Stimulated activated CD8-positive, alpha-beta memory T cell treated with anti-CD3 and anti-CD28 coated beads, Interleukin-12 subunit alpha, Interleukin-12 subunit beta, amount 100 ng/mL, for 1 hour (primary cell): ENCODE measurements at places on chromosomes 1 and 21.

- no peak for DNase-seq
These were observed 7.3 kb downstream of the RGS4 start for GRCh38 chr1:163076446-163076845.

- DNase-seq: no peak
These were observed 49.8 kb downstream of the KCNT2 start for GRCh38 chr1:196558411-196558810.

DNA sequence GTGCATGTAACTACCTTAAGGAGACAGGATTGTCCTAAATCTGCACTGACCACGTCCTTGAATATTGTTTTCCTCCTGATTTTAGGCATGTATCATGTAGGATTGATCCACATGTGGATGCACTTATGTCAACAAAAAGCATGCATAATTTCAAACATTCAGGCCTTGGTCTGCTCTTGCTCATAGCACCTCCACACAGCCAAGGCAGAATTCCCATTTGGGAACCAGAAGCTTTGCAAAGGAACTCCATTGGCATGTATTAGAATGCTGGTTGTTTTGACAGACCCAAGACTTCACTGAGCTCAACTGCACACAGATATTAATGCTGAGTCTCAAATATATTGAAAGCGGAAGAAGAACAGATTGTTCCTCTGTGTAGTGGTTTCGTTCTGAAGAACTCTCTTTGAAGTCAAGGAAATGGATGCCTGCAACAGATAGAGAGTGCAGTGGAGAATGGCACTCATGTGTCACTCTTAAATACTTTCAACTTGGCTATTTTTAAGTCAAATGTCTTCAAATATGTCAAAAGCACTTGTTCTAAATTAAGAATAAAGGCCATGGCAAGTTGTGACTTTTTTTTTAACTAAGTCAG, 387.6 kb downstream of the LTN1 start:
- DNase-seq: no peak

- DNase-seq: no peak
These were observed 196.7 kb upstream of the VAMP3 start for GRCh38 chr1:7574121-7575040.

- DNase-seq: no peak
These were observed 202.5 kb upstream of the LYPLAL1 start for GRCh38 chr1:218971156-218971555.

- no peak for DNase-seq
These were observed 134.2 kb downstream of the RWDD3 start for GRCh38 chr1:95368178-95368577.

GRCh38 chr1:30892671-30893073, 15.9 kb downstream of the SDC3 start:
- DNase-seq: no peak

- DNase-seq: no peak
These were observed 9.0 kb downstream of the NSL1 start for GRCh38 chr1:212782422-212783154.

DNA sequence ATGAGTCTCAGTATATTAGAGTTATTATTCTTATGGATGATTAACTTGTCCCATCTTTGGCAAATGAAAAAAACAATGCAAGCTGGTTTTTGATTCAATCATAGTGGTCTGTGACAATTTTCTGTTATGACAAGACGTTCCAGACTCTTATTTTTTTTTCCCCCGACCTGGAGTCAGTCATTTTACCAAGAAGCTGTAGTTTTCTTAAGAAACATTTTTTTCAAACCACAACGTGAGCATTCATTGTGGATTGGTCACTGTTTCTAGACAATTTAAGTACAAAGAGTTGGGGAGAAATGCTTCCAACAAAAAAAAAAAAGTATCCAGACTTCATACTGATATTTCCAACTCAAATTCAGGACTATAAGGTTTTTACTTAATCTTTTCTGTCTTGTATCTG, 8.0 kb upstream of the ANGPTL3 start:
- no peak for DNase-seq

GRCh38 chr21:33383056-33383888, 19.9 kb upstream of the IFNGR2 start:
- DNase-seq: peak; percentile 56

DNA sequence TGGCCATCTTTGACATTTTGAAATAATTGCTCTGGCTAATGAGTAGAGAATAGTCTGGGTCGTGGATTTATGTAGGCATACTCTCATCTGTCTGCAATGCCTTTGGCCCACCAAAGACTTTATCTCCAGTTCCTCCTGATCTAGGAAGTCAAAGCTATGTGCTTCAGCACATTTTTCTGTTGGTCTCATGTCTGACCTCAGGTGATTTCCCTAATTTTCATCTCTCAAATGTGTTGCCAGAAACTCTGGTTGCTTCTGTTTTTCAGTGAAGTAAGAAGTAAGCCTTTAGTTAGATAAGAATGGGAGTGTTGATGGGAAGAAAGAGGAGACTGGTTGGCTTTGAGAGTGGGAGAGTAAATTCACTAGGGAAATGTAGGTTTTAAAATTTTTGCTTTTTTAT, 66.4 kb downstream of the GPR88 start:
- DNase-seq: no peak

DNA sequence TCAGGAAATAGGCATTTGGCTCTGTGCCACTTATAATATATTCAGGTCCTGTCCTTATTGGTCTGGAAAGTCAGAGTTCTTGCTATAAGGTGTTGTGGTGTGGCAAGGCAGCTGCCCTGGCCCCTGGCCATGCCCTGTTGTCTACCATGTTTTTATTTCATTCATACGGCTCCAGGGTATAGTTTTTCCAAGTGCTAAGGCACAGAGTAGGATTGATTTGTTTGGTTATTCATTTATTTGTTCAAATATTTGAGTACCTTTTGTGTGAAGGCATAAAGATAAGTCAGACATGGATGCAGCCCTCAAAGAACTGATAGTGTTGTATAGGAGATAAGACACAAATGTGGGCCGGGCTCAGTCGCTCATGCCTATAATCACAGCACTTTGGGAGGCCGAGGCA, 10.1 kb downstream of the ZBTB8B start:
- DNase-seq: no peak

DNA sequence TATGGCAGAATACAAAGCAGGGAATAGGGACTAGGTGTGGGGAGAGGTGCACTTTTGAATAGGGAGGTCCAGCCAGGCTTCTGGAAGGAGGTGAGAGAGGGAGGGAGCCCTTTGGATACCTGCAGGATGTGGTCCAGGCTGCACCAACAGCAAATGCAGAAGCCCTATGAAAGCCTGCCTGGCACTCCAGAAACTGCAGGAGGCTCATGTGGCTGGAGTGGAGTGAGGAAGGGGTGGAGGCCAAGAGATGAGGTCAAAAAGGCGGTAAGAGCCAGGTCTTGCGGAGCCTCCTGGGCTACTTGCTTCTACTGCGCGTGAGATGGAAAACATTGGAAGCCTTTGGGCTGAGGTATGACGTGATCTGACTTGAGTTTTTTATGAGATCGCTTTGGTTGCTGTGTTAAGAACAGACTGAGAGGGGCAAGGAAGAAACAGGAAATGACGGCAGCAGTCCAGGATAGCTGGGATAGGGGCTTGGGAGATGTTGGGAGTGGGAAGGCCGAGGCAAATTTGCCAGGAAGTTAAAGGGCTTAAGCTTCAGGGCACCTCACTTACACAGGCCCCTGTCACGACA, 4.4 kb upstream of the BATF3 start:
- no peak for DNase-seq

DNA sequence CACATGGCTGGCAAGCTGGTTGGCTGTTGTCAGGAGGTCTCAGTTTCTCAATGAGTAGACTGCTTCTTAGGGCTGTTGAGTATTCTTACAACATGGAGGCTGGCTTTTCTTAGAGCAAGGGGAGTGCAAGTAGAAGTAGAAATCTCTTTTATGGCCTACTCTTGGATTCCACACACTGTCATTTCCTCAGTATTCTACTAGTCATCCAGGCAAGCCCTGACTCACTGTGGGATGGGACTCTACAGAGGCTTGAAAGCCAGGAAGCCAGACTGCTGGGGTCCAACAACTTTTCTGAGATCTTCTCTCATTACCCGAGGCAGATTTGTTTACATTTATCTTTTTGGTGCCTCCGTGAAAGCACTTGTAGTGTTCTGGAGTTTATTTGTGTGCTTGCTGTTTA, 196.2 kb upstream of the APP start:
- DNase-seq: no peak

DNA sequence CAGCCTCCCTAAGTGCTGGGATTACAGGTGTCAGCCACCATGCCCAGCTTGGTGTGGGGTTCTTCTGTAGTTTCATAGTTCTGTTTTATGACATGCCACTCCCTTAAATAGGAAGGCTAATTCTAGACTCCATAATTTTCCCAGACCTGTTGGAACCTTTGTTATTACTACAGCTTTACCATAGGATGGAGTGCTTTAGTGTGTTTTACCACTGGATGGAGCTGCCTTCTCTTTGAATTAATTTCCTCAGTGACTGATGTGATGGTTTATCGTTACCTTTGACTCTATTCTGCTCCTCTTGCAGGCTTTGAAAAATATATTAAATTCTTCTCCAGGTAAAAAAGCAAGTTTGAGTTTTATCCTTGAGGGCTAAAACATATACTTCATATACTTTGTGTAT, 84.6 kb upstream of the NEK7 start:
- no peak for DNase-seq

DNA sequence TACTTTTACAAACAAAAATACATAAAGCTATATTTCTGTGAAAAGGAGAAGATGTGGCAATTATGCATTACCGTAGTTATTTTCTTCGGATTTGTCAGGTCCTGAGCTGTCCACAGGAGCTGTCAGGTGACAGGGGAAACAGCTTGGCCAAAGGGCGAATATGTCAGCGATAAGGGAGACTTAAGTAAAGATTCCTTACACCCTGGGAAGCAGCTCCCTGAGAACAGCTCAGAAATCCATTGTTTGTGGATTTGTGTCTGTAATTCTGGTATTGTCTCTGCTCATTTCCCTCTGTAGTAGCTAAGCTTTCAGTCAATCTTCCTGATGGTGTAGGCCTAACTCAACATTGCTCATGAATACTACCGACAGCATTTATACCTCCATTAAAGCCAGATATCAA, 7.1 kb upstream of the CD34 start:
- no peak for DNase-seq

DNA sequence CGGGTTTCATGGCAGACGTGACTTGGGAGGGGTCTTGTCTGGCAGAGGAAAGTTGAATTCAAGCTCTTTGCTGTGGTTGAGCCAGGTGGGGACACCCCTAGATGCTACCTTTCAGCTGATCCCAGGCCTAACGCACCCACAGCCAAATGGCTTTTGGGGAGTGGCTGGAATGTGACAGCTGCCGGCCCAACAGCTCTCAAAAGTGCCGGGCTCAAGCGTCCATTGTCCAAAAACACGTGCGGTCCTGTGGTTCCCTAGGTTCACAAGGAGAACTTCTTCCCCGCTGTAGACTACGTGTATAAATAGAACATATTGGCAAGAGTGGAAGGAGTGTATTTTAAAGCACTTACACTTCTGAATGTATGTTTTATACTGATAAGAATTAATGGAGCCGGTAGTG, 87.1 kb upstream of the ARHGEF16 start:
- no peak for DNase-seq

DNA sequence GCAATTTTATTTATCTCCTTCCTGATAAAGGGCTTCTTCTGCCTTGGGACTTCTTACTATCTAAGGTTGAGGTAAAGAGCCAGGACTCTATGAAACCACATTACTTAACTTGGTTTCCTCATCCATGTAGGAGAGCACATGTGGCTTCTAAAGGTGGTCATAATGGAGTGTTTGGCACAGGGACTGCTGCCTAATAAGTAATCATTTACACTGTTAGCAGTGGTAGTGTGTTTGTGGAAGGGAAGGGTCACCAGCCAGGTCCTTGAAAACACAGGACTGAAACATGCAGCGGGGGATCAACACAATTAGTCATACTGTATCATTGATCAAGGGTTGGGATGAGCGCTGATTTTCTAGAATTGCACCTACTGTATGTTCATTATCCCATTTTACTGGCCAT, 59.6 kb downstream of the UCK2 start:
- no peak for DNase-seq

DNA sequence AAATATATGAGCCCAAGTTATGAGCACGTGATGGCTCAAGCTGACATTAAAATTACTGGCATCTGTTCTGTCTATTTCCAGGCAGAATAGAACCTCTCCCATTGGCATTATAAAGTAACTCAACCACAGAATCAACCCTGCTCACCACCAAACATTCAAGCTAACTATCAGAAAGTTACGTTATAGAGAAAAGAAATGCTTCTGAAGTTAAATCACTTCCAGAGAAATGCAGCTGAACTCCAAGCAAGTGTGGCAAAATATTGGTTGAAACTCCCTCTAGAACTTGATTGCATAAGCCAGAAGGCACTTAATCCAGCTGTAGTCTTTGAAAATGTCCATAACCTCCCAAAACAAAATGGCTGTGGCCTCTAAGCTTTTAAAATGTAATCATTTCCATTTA, 36.2 kb upstream of the UBE2U start:
- DNase-seq: no peak

DNA sequence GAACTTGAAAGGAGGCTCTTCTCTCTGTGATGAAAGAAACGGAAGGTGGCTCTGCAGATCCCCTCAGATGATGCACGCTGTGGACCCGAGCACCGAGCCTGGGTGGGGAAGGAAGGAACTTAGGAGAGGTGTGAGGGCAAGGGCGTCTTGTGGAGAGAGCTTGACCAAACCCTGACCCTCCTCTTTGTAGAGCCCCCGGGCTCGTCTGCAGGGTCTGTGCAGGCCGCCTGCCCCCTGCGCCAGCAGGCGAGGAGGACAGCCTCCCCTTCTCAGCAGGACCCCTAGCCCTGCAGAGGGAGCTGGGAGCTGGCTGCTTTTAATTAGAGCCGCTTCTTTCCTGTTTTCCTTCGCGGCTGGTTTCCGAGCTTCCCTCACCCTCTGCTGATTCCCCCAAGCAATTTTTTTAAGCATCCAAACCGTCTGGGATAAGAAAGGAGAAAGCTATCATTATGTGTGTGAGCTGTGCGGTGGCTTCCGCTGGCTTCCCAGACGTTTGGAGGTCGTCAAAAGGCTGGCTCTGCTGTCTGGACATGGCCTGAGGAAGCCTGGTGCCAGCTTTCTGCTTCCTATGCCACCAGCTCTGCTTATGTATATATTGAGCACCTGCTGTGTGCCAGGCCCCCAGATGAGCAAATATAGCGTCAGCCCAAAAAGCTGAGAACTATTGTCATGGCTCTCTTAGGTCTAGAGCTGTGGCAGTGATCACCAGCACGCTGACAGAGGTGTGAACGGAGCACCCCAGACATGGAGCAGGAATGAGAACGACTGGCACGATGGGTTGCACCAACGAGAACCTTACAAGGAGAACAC, 160.2 kb upstream of the IRF2BP2 start:
- DNase-seq: no peak
